ENCODE measurements at places on chromosomes 5 and 9.
A peak's percentile ranks its signal among the peaks of the same experiment; 100 is the strongest.

DNA sequence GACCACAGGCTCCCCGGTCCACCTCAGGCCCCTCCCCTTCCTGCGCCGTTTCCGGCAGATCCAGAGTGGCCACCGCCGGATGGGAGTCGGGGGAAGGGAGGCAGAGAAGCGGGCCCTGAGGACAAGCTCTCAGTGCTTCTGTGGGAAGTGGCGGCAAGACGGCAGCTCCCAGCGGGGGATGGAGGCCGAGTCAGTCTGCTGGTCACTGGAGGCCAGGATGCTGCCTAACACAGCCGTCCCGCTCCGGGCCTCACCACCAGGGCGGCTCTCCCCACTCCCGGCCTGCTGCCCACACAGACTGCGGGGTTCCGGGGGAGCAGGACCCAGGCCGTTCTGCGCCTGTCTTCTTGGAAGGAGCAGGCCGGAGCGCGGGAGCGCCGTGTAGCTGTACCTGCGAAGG, 31.4 kb downstream of the FXN start:
- DNase-seq = no peak

- no peak for DNase-seq
Observed at GRCh38 chr5:55520117-55520839, 14.5 kb downstream of the PLPP1 start.

DNA sequence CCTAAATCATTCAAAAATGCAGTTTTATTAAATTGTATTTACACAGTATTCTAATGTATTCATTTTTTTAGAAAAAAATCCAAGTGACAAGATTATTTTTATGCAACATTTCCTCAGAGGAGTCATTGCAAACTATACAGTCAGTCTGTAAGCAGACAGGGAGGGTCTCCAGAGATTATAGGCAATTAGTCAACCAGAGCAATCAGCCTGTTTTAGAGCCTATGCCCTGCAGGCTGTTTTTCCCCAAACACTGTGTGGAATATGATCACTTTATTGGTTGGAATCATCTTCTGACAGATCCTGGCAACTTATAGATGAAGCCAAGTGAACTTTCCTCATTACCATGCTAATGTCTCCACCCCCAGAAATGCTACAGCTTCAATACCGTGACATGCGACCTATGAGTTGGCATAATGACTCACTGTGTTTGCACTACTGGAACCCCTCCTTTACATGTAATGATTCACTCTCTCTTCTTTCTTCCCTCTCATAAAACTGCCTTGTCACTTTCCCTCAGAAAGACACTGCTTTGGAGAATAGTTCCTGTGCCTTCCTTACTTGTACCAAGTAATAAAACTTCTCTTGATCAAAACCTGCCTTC, 577.7 kb upstream of the FTMT start:
- DNase-seq = no peak

GRCh38 chr5:130529111-130529510, 624.8 kb downstream of the CHSY3 start:
- no peak for DNase-seq

GRCh38 chr5:38258319-38259061, at the start of gene EGFLAM:
Gene EGFLAM, plus strand, starts transcription at chr5:38258559. Its CDS starts 196 bp downstream, at chr5:38258755.
- DNase-seq = peak; percentile 87

DNA sequence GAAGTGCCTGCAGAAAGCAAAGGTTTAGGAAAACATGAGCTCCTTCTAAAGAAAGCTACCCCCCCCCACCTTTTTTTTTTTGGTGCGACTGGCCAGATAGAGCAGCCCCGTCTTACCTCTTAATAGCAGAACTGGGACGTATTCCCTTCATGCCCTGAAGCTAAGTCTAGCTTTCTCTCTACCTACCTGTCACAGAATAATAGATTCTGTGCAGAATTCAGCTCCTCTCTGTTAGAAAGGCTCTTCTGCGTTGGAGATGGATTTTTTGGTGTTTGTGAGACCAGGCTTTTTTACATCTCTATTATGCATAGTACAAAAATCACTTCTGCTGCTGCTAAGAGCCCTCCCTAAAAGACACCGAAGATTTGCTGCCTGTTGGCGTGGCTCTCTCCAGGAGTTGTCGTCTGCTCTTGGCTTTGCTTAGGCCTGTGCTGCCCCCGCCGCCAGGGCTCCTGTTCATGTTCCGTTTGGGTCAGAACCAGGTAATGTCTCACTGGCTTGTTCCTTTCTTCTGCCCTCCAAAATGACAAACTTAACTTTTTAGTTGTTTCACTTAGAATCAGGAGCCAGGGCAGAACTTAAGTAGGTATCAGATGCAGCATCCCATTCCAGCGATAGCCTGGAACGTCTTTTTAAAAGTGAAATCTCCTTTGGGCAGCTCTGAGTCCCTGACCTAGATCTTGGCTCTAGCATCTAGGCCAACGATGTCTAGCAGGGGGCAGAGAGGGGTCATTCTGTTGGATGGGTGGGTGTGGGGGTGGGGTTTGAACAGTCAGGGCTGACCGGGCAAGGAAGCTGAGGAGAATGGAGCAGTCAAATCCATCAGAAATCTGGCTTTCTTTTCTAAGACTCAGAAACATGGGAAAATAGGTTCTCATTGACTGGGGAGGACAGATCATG, 2.5 kb downstream of the TRIO start:
- no peak for DNase-seq
